PC-9 (cell line): ENCODE measurements at places on chromosomes 1 and 21. TPM values are rescaled to one million over a fixed set of nuclear protein-coding genes. Genes with fewer than 3 reads are reported as not detected.

DNA sequence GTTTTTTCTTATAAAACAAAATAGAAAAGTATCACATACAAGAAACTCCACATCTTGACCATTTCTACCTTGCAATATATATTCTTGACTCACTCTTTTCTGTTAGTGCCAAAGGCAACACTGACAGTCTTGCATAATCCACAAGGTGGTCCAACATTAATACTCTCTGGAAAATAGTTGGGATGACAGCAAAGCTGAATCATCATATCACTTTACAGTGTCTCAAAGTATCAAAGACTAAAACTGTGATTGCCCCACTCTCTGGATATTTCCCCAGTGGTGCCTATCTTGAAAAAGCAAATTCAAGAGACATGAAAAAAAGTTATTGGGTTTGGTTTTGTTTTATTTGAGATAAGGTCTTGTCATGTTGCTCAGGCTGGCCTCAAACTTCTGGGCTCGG is 14.6 kb upstream of the TGFBR3 start:
- DNase-seq, result peak; percentile 10
- H3K27me3 ChIP-seq, result no peaks in the 10 kb centered on the region
- no peaks in the 10 kb centered on the region for H3K36me3 ChIP-seq
- H3K4me3 ChIP-seq, result no peak overlapping the region
- peak overlapping the region; percentile 46 for H3K27ac ChIP-seq

GRCh38 chr1:65471213-65471833 is 50.9 kb downstream of the LEPR start:
- H3K27ac ChIP-seq, result no peak overlapping the region
- peaks cover 12% of the 10 kb centered on the region for H3K4me1 ChIP-seq
- H3K27me3 ChIP-seq, result no peaks in the 10 kb centered on the region
- no peak overlapping the region for H3K4me3 ChIP-seq
- H3K36me3 ChIP-seq, result no peaks in the 10 kb centered on the region

- H3K27me3 ChIP-seq, result peaks cover 37% of the 10 kb centered on the region
- H3K4me3 ChIP-seq, result no peak overlapping the region
- no peaks in the 10 kb centered on the region for H3K4me1 ChIP-seq
- H3K27ac ChIP-seq, result no peak overlapping the region
- H3K36me3 ChIP-seq, result no peaks in the 10 kb centered on the region
These were observed 51.2 kb upstream of the RGS7 start for GRCh38 chr1:241408170-241408569.

MPL gene
- 0.76 and 1.6 TPM in 2 replicates for total RNA-seq

DNA sequence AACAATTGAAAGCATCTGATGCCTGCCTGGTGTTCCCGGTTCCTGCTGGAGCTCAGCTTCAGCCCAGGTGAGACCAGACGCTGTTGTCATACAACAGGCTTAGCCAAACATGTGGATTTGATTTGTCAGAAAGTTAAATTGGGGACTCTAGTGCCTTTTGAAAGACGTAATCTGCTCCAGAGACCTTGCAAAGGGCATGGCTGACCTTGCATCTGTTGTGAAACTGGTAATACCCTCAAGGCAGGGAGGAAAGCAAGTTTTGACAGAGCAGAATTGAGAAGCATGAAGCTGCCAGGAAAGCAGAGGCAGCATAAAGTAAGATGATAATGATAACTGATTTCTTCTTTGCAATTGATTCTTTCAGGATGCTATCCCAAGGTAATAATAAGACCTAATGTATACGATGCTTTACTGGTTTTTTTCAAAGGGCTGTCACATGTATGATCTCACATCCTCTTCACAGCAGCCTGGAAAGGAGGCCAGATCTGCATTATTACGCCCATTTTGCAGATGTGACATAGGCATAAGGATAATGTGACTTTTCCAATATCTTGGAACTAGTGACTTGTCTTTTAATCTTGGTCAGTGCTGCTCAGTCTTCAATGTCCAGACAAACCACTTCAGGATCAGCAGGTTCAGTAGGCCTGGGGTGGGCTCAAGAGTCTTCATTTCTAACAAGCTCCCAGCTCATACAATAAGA is 24.7 kb upstream of the CNN3 start:
- no peaks in the 10 kb centered on the region for H3K36me3 ChIP-seq
- no peak overlapping the region for H3K27ac ChIP-seq
- no peak overlapping the region for H3K4me3 ChIP-seq
- peaks cover 29% of the 10 kb centered on the region for H3K4me1 ChIP-seq
- DNase-seq, result no peak

GRCh38 chr1:233759665-233760064 is 144.8 kb upstream of the SLC35F3 start:
- H3K4me3 ChIP-seq, result no peak overlapping the region
- DNase-seq, result peak; percentile 79
- no peak overlapping the region for H3K27ac ChIP-seq
- no peaks in the 10 kb centered on the region for H3K36me3 ChIP-seq
- no peaks in the 10 kb centered on the region for H3K27me3 ChIP-seq

DEPDC1 gene
- 49.0 and 74.0 TPM in 2 replicates for total RNA-seq

DNA sequence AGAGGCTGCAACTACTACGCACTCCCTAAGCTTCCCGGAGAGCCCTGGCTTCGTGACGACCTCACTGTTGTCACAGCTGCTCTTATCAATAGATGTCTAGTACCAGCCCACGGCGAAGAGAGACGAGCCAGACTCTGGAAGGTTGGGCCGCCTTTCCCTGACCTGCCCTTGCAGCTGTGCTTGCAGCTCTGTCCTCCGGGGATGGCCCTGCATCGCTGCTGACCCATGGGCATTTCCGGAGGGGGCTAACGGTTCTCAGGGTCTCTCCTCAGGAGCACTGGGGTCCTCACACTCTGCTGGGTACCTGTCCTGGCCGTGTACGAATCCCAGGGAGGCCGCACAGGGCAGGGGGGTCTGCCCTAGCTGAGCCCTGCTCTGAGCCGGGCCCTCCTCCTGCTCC is 93.8 kb upstream of the COL6A1 start:
- H3K4me3 ChIP-seq, result no peak overlapping the region
- H3K27me3 ChIP-seq, result no peaks in the 10 kb centered on the region
- peaks cover 13% of the 10 kb centered on the region for H3K4me1 ChIP-seq
- no peak overlapping the region for H3K27ac ChIP-seq

PHACTR4 gene
- total RNA-seq, result 33.2 and 45.1 TPM in 2 replicates

OPTC gene
- total RNA-seq, result not detected in 2 replicates

- H3K36me3 ChIP-seq, result no peaks in the 10 kb centered on the region
- no peaks in the 10 kb centered on the region for H3K4me1 ChIP-seq
- no peaks in the 10 kb centered on the region for H3K27me3 ChIP-seq
- H3K27ac ChIP-seq, result no peak overlapping the region
- DNase-seq, result no peak
- H3K4me3 ChIP-seq, result no peak overlapping the region
These were observed 19.4 kb upstream of the EFNA1 start for GRCh38 chr1:155108296-155108695.

- no peaks in the 10 kb centered on the region for H3K27me3 ChIP-seq
- no peak overlapping the region for H3K27ac ChIP-seq
- H3K4me1 ChIP-seq, result peaks cover 6% of the 10 kb centered on the region
- H3K36me3 ChIP-seq, result no peaks in the 10 kb centered on the region
These were observed 154.1 kb downstream of the ZBTB18 start for GRCh38 chr1:244205171-244205570.

LORICRIN gene
- not detected in 2 replicates for total RNA-seq

GRCh38 chr1:215863796-215864195 is 296.7 kb downstream of the KCTD3 start:
- H3K27ac ChIP-seq, result no peak overlapping the region
- H3K27me3 ChIP-seq, result no peaks in the 10 kb centered on the region
- DNase-seq, result no peak
- no peak overlapping the region for H3K4me3 ChIP-seq
- H3K4me1 ChIP-seq, result no peaks in the 10 kb centered on the region

DNA sequence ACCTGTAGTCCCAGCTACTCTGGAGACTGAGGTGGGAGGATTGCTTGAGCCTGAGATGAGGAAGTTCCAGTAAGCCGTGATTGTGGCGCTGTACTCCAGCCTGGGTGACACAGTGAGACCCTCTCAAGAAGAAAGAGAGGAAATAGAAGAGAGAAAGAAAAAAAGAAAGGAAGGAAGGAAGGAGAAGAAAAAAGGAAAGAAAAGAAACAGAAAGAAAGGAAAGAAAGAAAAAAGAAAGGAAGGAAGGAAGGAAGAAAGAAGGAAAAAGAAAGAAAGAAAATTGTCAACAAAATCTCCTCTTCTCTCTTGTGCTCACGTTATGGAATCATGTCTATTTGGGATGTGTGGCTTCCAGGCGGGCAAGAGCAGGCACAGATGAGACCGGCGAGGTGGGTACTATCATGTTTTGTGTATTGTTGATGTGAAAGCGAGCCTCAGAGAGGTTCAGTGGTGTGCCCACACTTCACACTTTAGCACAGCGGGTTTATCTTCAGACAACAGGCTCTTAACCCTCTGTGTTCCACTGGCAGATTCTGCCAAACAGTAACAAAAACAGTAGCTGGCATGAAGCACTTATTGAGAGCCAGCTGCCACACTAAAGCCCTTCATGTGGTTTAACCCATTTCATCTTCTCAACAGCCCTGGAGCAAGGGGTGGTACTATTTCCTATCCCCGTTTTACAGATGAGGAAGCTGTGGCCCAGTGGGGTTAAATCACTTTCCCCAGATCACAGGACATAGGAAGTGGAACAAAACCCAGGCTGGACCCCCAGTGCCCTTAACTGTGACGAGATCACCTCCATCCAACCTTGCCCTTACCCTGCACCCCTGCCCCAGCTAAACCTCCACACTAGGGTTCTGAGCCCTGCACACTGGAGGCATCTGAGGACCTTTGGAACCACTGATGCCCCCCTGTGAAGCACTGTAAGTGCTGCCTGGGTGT is 94.7 kb upstream of the TARDBP start:
- no peaks in the 10 kb centered on the region for H3K36me3 ChIP-seq
- no peak overlapping the region for H3K27ac ChIP-seq
- no peaks in the 10 kb centered on the region for H3K27me3 ChIP-seq
- H3K4me1 ChIP-seq, result no peaks in the 10 kb centered on the region
- DNase-seq, result no peak
- H3K4me3 ChIP-seq, result no peak overlapping the region

- H3K4me1 ChIP-seq, result no peaks in the 10 kb centered on the region
- DNase-seq, result no peak
- no peaks in the 10 kb centered on the region for H3K27me3 ChIP-seq
- H3K4me3 ChIP-seq, result no peak overlapping the region
- H3K36me3 ChIP-seq, result no peaks in the 10 kb centered on the region
These were observed 148.7 kb downstream of the FCRL5 start for GRCh38 chr1:157403608-157404007.

ZFP69B gene
- total RNA-seq, result 3.7 TPM in 2 replicates

SLC16A4 gene
- 24.6 and 32.7 TPM in 2 replicates for total RNA-seq

GRIK3 gene
- not detected in 2 replicates for total RNA-seq

- no peak overlapping the region for H3K27ac ChIP-seq
- no peaks in the 10 kb centered on the region for H3K36me3 ChIP-seq
- no peak overlapping the region for H3K4me3 ChIP-seq
- no peaks in the 10 kb centered on the region for H3K27me3 ChIP-seq
- peaks cover 38% of the 10 kb centered on the region for H3K4me1 ChIP-seq
These were observed 96.2 kb upstream of the MARK1 start for GRCh38 chr1:220431554-220432239.

GRCh38 chr21:33967086-33967571 is 51.5 kb upstream of the ATP5PO start:
- H3K27ac ChIP-seq, result no peak overlapping the region
